ENCODE measurements at places on chromosomes 1 and 21.
A peak's percentile ranks its signal among the peaks of the same experiment; 100 is the strongest.

- no peak for DNase-seq
These were observed 66.1 kb downstream of the ADARB1 start for GRCh38 chr21:45140346-45140940.

DNA sequence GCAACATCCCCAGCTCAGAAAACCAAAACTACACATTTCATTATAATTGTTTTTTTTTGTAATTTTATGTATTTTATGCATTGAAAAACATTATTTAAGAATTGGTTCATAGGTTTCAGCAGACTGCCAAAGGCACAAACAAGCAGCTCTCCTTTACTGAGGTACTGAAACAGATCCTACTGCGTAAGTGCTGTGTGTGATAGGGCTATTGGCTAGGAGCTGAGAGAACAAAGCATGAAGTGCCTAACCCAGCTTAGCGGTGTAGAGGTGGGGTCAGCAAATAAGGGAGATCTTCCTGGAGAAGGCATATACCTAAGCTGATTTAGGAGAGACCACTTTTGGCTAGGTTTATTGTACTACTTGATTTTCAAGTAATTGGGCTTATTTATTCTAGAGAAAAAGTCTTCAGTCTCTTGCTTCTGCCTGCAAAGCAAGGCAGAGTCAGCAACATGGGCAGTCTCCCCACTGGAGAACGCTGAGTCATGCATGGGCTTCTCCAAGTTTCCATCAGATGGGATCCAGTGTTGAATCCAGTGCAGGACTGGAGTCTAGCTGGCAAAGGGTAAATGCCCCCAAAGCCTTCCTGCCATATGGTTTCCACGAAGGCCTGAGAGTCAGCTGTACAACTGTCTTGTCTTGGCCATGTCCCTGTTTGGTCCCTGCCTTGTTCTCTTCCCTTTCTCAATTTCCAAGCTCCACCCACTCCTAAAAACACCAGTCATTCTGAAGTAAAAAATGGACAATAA, 18.0 kb upstream of the YTHDF2 start:
- no peak for DNase-seq

DNA sequence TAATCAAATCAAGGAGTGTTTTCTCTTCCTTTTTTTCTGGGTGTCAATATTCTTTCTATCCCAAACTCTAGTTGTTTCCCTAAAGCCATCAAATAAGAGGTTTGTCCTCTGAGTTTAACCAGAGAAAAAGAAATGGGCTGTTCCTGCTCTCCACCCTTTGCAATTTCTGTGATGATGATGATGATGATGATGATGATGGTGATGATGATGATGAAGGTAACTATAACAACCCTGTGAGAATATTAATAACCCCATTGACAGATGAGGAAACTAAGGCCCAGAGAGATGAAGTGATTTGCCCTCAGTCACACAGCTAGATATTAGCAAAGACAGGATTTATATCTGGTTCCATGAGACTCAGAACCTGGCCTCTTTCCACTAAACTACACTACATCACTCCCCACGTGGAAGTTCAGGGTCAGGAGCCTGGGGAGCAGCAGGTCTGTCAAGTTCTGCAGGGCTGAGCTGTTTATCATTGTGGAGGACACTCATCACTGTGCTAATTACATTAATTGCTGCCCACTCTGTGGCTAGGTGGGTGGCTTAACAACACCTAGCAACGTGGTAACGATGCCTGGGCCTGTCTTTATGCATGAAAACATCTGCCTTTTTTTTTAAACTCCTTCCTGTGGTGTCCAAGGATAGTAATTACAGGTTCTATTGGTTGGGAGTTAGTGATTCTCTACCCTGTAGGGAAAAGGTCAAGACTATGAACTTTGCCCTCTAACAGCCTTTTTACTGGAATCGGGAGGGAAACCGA, 19.0 kb upstream of the JUN start:
- no peak for DNase-seq

DNA sequence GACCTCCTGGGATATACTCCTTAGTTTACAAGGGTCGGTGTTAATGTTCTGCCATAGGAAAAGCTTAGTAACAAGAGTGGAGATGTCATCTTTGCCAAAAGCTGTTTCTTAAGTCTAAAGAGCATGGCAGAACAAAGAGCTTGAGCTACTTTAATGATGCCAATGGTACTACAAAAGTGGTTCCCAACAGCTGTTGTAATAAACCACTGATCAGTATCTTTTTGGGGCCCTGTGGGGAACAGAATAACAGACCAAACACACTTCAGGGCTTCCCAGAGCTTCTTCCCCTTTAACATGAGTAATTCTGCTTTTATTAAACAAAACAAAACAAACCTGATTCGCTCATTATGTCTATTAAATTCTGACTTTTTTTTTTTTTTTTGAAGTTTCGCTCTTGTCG, 116.3 kb downstream of the NCAM2 start:
- DNase-seq, result no peak

- DNase-seq, result no peak
These were observed 131.8 kb downstream of the CAMTA1 start for GRCh38 chr1:6917067-6917466.

DNA sequence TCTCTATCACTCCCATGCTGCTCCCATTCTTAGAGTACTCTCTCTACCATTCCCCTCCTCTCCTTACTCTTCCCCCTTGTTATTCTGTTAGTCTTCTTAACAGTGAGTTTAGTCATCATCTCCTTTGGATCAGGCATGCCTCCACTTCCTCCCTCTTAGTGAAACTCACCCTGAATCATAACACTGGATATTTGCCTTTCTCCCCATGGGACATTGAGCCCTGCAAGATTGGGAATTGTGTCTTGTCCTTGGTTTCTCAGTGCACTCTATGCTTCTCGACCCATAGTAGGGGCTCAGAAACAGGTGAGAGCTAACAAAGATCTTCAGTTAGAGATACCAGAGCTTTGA, 68.3 kb upstream of the GCLM start:
- no peak for DNase-seq

GRCh38 chr1:228415853-228416216, 826 bp downstream of the TRIM17 start:
- no peak for DNase-seq

DNA sequence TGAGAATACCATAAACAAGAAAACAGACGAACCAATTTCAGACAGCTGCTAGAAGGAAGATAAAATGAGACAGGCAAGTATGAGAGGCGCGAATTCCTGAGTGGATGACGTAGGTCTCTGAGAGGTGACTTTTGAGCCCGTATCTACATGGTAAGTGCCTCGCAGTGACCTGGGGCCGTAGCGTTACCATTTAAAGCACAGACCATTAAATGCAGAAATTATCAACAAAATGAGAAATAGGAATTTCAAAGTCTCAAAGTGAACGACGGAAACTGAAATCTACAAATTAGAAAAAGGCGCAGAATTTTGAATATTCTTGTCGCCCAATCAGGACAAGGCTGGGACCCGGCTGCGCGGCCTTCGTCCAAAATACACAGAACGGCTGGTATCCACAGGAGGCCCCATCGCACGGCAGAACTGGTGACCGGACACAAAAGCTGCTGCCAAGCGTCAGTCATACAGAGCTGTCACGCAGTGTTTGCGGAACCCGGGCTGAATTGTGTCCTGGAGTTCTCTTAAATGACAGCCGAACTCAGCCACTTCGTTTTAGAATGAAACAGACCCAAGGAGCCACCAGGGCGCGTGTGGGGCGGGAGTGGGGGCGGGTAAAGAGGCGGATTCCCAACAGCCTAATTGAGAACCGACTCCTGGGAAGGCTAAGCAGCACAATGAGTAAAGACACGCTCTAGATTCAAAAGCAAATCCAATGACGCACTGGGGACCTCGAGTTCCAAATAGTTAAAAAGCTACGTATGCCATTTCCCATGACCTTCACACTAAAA, 13.8 kb upstream of the BOLA1 start:
- peak; percentile 24 for DNase-seq
